ENCODE measurements at places on chromosomes 4 and X. TPM values are rescaled to one million over a fixed set of nuclear protein-coding genes. Genes with fewer than 3 reads are reported as not detected.
A peak's percentile ranks its signal among the peaks of the same experiment; 100 is the strongest.

Gene AVPR2
- under 0.01 TPM for total RNA-seq

Gene S100G
- not detected for total RNA-seq

Gene CCDC110
- 0.43 TPM for total RNA-seq

Gene ZFP92
- 0.32 TPM for total RNA-seq

Gene CFI
- total RNA-seq = 18.4 TPM

Gene CD99L2
- 47.9 TPM for total RNA-seq

Gene SPANXN4
- total RNA-seq = not detected

Gene NDNF
- total RNA-seq = 0.32 TPM

Gene ARSJ
- 69.5 TPM for total RNA-seq

Gene CYP2U1
- 19.0 TPM for total RNA-seq

- DNase-seq = no peak
Measured at GRCh38 chr4:114598191-114599121, at the start of gene UGT8. UGT8 (plus strand) TSS chr4:114598807; CDS start chr4:114622881, 24,074 bp downstream.

- DNase-seq = no peak
Measured at GRCh38 chr4:167966143-167966542, 126.2 kb upstream of the ANXA10 start.

GRCh38 chr4:37803348-37803973 lies 23.0 kb upstream of the PGM2 start:
- DNase-seq = peak; percentile 73

- DNase-seq = peak; percentile 34
Measured at GRCh38 chr4:189117426-189117825, 823.2 kb upstream of the FRG1 start.

DNA sequence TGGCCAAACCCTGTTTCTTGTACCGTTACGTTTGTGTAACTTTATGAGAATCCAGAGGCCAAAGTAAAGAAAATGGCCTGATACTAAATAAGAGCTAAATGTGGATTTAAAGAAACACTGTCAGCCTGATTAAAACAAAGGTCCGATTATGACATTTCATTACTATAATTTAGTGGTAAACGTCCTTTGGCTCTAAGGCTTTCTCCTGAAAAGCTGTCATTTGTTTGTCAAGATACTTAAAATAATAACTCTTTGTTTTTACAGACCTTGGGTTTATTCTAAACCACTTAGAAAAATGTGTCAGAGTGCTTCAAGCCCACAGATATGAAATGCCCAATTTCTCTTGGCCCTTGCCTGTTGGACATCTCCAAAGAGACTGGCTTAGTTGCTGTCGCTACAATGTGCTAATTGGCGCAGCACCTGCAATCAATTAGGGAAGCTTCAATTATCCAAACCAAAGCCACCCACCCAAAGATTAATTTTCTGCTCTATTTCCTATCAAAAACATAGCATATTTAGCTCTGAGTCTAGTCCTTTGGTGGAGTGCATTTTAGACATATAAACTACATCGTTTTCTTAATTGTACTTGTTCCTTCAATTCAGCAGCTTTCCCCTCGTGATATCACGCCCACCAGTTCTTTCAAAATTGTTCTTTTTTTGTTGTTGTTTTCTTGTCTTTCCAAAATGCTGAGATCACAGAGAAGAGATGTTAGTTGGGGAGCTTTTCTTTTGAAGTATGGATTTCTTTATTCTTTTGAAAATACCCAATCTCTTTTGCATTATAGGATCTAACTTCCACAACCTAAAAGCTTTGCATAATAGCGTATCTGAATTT lies 13.6 kb downstream of the SMIM20 start:
- DNase-seq = no peak

DNA sequence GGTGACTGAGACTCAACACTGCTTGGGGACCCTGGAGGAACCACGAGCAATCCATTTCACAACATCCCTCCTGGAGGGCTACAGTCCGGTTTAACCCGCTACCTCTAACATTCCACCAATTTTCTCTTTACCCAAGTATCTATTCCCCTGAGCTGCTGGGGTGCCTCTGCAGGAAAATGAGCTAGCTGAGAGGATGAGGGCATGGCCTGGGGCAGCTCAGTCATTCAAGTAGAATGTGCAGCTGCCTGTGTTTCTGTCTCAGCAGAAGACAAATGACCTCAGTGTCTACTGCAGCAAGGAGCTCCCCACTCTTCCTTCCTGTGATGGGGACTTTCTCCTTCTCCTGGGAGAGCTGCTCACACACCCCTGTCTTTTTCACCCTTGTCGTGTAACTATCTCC lies 120.8 kb downstream of the ZNF518B start:
- no peak for DNase-seq

DNA sequence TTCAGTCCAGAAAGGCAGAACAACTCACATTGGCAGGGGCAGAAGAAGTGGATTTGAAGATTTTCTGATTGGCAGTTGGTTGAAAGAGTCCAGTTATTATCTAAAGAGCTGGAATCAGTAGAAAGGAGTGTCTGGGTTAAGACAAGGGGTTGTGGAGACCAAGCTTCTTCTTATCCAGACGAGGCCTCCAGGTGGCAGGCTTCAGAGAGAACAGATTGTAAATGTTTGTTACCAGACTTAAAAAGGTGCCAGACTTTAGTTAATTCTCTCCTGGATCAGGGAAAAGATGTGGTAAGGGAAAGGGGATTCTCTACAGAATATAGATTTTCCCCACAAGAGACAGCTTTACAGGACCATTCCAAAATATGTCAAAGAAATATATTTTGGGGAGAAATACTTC lies 36.7 kb upstream of the TLR3 start:
- no peak for DNase-seq

GRCh38 chr4:181853881-181854511 lies 389.2 kb upstream of the TENM3 start:
- no peak for DNase-seq

DNA sequence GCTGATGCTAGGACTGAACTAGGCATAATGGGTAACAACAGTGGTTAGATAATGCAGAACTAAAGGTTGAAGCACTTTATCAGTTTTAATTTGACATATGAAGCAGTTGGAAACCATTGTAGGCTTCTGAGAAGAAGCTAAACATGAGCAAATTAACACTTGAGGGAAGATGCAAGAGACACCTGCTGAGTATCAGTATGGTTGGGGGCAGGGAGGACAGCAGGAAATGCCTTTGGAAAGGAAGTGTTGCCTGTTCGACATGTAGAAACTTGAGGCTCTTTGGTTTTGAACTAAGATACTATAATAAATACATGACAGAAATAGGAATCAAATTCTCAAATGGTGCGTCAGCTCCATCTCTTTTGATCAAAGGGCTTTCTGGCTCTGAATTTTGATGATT lies 115.6 kb downstream of the FHIP1A start:
- DNase-seq = no peak

DNA sequence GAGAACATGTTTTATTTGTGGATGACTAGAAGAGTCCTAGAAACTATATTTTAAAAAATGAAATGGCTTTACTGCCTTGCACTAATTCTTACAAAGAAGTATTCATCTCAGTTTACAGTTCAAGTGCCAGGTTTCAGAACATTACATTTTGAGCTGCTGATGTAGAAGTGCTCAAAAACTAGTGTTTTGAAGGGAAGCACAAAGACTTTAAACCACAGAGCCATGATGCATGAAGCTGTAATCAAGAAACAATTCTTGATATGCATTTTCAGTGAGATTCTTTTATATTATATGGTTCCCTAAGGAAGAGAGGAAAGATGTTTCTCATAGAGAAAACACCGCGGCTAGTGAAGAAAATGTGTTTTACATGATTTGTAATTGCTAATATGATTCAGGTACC lies 1163.0 kb downstream of the RAPGEF2 start:
- no peak for DNase-seq

DNA sequence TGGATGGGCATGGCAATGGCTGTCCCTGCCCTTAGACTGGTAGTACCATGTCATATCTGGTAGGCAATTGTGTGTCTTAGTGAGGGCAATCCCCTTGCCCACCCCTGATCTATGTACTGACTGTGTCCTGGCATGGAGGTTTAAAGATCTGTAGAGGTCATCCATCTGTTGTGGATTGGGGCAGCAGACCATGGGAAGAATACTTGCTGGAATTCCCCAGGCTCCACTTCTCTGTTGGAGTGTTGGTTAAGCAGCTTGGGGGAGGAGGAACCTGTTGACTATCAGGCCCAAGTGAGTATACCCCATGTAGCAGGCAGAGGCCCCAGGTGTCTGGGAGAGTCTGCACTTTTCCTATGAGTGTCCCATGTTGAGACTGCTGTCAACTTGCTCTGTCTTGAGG lies 246.7 kb upstream of the DIPK2B start:
- DNase-seq = no peak

DNA sequence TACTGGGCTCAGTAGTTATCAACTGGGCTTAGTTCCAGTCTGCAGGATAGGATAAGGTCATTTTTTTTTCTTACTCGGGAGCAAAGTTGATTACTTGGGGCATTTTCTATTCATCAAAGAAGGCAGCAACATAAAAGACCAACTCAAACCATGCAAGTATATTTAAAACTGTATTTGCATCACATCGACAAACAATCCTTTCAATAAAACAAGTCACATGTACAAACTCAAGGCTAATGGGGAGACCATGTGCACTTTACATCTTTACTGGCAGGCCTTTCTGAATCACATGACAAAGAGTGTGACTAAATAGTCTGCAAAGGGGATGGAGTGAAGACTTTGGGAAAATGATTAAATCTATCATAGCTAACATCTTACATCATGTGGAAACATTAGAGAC lies 610.4 kb upstream of the BOD1L1 start:
- DNase-seq = no peak

GRCh38 chrX:107135049-107135964 lies 16.7 kb upstream of the RBM41 start:
- DNase-seq = peak; percentile 46

DNA sequence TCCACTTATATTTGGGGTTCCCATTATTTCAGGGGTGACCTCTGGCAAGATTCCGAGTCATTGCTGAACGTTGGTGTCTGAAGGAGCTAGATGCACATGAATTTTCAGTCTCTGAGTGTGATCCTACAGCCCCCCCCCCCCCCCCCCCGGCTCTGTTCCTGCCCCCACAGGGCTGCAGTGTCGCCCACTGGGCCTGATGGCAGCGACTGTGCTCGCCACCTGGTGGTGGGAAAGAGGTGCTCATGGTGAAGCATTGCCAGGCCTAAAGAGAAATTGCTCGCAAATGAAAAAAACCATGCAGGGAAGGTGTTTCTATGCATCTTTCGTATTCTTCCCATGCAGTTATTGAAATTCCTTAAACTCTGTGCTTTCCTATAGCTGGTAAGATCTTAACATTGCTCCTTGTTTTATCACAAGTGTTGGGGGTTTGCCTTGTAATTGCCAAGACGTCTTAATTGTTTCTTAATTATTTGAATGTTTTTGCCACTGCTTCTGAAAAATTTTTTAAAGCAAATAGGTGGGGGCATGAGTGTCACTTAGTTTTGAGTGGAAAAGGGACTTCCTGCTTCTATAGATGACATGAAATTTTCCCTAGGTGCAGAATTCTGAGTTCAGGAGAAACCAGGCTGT lies 63.2 kb downstream of the CLDN22 start:
- DNase-seq = peak; percentile 53

Data from fibroblast of villous mesenchyme (primary cell).